ENCODE measurements at places on chromosomes 2 and 18. TPM values are rescaled to one million over a fixed set of nuclear protein-coding genes. Genes with fewer than 3 reads are reported as not detected.

The PLB1 gene
- total RNA-seq = 1.8 TPM

The KLF7 gene
- total RNA-seq = 8.5 TPM

DNA sequence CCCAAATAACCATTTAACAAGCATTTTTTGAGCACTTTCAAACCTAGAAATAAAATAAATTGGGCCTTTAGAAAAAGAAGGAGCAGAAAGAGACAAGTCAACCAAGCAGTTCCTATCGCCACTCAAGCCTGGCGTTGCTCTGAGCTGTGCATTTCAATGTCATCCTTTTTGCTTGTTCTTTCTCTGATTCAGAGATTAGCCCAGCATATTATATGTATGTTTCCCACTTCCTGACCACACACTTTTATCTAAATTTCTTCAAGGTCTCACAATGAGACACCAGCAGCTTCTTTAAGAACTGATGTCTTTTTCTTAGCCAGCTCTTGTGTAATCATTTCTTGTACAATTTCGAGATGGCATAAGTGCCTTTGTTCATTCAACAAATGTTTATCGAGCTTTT lies 344.5 kb upstream of the ID2 start:
- peak; percentile 84 for DNase-seq

The MERTK gene
- total RNA-seq = 5.7 TPM

GRCh38 chr2:143347271-143347695 lies 218.1 kb downstream of the ARHGAP15 start:
- no peak for DNase-seq

DNA sequence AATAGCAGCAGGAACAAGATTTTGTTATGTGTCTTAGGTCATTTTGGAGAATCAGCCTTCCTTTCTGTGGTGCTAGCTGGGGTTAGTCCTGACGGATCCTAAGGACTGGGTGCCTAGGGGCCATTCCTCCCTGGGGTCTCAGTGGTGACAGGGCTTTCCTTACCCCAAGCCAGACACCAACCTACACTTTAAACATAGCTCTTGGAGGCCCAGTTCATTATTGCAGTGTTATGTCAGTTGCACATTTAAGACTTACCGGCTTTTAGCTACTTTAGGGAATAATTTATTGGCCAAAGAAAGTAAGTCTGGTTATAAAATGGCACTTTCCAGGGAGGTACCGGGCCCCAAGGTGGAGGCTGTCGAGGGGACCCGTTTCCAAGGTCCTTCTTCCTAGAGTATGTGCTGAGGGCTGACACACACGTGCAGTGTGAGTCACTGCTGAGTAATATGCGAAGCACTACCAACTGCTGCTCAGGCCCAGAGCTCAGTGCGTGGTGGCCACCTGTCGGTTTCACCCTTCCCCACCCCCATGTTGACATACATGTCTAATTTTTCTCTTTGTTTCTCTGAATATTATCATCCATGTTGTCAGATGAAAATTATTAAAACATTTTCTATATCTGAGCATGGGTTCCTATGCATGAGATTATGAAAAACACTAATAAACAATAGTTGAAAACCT lies 37.0 kb upstream of the GRHL1 start:
- no peak for DNase-seq

The ANKRD30B gene
- not detected for total RNA-seq

GRCh38 chr2:113890253-113891235 lies 655 bp downstream of the ACTR3 start:
- DNase-seq = peak; percentile 92

The MALL gene
- total RNA-seq = 1.2 TPM

DNA sequence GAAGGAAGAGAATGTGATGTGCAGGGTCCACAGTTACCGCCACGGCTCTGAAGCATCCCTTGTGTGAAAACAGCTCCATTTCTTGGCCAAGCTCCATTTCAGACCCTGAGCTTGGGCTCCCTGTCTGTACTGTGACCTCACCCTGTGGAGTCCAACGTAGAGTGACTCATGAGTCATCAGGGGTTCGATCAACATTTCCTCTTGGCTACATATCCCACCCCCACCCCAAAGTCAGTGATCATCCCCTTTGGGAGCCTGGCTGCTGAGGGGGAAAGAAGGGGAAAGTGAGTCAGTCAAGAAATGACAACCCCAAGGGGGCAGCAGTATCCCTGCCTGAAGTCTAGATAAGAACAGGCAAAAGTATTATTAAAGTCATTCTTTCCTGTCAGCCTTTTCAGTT lies 62.2 kb downstream of the PAPOLG start:
- DNase-seq = no peak

The HOXD13 gene
- total RNA-seq = not detected

GRCh38 chr18:52588931-52589330 lies 248.9 kb downstream of the DCC start:
- no peak for DNase-seq

DNA sequence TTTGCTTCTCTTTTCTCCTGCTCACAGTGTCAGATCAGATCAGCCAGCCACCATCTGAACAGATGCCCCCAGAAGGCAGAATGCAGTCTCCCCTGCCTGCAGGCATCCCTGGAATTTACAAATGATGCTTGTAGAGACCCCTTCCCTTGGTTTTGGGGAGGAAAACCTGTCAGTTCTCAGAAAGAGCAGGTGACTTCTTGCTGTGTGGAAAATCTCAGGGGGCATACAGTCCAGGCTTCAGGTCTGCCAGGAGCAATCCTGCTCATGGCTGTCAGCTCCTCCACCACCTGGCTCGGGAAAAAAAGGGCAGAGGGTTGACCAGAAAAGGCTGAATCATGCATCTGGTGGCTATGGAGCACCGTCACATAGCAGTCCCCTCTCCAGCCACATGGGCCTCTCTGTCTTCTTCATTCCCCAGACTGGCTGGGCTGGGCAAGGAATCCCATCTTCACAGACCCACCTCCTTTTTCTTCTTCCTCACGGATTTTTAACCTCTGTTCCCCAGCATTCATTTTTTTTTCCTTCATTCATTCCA lies 107.0 kb downstream of the KCNF1 start:
- DNase-seq = no peak

- DNase-seq = no peak
Measured at GRCh38 chr2:112622528-112622849, 23.2 kb upstream of the SLC20A1 start.

The SERPINB2 gene
- 2.5 TPM for total RNA-seq

GRCh38 chr2:121858369-121858768 lies 102.9 kb downstream of the TSN start:
- no peak for DNase-seq

The SPDYA gene
- total RNA-seq = 0.47 TPM

The PLCD4 gene
- total RNA-seq = 0.57 TPM

The MEIS1 gene
- 9.8 TPM for total RNA-seq

The FN1 gene
- total RNA-seq = 222 TPM

The AGBL5 gene
- 18.5 TPM for total RNA-seq

The IHH gene
- total RNA-seq = 0.05 TPM
